Inflammatory macrophage treated with lipopolysaccharide for 4 hours (primary cell): ENCODE measurements at places on chromosomes 16 and 17.

GRCh38 chr16:68400924-68401460, 47.3 kb downstream of the SMPD3 start:
- no peak for DNase-seq

DNA sequence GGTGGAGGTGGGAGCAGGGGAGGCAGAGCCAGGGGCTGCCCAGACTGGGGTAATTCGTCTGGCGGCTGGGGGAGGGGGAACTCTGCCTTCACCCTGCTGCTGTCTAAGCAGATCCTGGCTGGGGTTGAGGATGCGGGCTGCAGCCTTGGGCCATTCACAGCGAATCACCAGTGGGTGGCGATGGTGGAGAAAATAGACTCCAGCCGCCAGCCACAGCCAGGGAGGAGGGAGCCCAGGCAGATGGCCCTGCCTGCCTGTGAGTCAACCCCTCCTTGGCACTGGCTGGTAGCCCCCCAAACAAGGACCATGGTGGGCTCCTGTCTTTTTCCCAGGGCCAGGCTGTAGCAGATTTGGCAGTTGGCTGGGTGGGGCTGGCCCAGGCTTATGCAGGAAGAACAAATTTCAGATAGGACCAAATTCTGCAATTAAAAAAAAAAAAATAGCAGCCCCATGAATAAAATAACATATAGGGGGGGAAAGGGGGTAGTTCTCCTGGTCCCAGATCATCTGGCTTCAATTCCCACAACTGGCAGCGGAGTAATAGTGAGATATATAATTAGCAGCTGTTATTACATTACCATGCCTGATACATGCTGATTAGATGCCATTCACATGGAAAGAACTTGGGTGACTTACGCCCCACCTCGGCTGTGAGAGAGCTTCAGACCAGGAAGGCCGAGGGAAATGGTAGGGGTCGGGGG, 41.5 kb upstream of the CDH5 start:
- no peak for DNase-seq

- DNase-seq: no peak
These were observed 8.7 kb downstream of the FMNL1 start for GRCh38 chr17:45230410-45230786.

GRCh38 chr16:85626191-85626981, 13.3 kb downstream of the GSE1 start:
- no peak for DNase-seq

- DNase-seq: no peak
These were observed 48.1 kb upstream of the ADORA2B start for GRCh38 chr17:15896834-15897233.

DNA sequence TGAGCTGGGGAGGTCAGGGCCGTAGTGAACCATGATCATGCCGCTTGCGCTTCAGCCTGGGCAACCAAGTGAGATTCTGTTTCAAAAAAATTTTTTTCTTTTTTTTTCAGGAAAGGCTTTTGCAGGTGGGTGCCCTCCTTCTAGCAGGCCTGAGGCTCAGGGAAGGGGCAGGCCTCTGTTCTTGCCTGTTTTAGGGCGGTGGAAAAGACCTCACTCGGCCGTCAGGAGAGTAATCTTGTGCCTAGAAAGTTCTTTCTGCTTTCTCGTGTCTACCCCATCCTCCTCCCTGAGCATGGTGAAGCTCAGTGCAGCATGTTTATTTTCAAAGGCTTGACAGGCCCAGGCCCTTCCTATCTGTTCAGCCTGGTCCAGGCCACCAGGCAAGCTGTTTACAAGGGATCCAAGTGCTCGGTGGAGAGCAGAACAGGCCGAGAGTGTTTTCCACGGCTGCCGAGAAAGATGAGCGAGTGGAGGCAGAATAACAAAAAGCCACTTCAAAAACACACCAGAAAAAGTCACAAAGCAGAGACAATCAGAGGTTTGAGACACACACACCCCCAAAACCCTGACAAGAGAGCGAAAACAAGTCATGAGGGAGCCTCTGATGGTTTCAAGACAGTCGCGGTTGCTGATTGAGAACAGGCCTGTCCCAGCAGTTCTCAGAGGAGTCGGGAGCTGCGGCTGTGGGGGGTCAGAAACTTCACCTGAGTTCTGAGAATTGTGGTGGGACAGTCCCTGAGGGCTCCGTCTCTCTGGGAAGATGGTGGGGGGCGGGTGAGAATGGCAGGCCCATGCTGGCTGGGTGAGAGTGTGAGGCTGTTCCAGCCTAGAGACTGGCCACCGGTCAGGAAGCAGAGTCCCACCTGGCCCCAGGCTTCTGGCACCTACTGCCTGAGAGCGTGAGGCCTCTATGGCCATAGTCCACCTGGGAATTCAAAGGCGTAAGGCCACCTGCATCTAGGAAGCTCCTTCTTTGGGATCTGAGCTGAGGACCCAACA, 37.5 kb upstream of the CCR7 start:
- no peak for DNase-seq

DNA sequence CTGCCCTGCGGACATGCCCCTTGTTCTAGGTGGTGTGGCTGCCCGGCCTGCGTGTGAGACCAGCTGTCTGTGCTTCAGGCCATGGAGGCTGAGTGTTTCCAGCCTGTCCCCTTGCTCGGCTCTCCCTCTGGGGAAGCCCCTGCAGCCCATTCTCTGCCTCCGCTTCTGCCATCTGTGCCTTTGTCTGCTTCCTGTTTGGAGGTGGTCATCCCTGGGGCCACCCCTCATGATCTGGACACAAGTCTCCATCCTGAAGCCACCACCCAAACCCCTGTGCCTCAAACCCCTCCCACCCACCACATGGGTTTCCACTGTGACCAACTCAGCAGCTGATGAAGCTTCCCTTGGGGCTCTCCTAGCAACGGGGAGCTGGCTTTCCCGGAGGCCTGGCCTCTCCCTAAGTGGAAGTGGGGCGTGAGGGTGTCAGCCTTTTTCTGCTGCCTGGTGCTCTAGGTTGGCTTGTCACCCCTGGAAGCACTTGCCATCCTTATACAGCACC, 184.9 kb downstream of the SEC14L1 start:
- DNase-seq: peak; percentile 84

GRCh38 chr17:9226794-9227135, 205.5 kb downstream of the NTN1 start:
- DNase-seq: no peak

- no peak for DNase-seq
These were observed 10.9 kb upstream of the C16orf54 start for GRCh38 chr16:29756654-29757053.

DNA sequence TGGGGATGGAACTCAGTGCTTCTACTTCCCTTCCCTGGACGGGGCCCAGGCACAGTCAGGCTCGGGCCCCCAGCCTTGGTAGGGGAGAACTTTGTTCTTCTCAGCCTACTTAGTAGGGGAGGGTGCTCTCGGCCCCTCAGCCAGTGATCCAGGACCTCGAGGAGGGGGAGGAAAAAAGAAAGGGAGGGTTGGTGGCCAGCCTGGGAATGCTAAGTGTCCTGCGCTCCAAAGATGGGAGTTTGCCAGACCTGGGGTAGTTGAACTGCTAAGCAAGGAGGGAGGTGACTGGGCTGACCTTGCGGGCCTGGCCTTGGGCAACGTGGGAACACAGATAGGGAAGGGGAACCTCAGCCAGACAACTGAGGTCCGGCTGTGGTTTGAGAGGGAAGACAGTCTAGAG, 12.2 kb downstream of the ADGRG1 start:
- DNase-seq: no peak

GRCh38 chr16:1789643-1790045, 3.9 kb downstream of the IGFALS start:
- no peak for DNase-seq
